Renal pelvis (tissue), 12 donors: ENCODE measurements at places on chromosomes 4 and X. TPM values are rescaled to one million over a fixed set of nuclear protein-coding genes. Genes with fewer than 3 reads are reported as not detected.

DNA sequence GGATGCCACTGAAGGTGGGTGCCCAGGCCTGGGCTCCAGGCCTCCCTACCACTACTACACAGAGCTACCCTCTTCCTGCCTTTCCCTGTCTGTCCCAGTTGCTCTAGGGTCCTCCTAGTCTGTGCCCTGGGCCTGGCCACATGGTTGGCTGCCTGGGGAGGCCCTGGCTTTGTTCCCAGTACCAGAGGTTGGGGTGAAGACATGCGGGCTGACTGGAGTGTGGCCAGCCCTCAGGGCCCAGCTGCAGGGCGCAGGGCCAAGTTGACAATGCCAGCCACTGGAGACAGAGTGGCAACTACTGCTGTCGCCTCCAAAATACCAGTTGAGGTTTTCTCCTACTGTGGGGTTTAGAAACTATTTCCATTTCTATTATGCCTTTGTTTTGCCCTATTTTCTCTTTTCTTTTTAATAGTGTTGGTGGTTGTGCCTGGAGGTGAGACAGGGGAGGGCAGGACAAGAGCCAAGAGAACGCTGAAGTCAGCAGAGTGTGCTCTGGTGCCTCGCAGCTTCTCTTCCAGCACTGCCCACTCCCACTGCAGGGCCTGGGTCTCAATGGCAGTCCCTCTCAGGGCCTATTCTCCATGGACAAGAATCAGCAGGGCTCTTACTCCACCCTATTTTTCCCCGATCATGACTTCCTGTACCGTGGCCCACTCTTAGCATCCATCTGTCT lies 32.2 kb upstream of the XPNPEP2 start:
- no peak for DNase-seq

DNA sequence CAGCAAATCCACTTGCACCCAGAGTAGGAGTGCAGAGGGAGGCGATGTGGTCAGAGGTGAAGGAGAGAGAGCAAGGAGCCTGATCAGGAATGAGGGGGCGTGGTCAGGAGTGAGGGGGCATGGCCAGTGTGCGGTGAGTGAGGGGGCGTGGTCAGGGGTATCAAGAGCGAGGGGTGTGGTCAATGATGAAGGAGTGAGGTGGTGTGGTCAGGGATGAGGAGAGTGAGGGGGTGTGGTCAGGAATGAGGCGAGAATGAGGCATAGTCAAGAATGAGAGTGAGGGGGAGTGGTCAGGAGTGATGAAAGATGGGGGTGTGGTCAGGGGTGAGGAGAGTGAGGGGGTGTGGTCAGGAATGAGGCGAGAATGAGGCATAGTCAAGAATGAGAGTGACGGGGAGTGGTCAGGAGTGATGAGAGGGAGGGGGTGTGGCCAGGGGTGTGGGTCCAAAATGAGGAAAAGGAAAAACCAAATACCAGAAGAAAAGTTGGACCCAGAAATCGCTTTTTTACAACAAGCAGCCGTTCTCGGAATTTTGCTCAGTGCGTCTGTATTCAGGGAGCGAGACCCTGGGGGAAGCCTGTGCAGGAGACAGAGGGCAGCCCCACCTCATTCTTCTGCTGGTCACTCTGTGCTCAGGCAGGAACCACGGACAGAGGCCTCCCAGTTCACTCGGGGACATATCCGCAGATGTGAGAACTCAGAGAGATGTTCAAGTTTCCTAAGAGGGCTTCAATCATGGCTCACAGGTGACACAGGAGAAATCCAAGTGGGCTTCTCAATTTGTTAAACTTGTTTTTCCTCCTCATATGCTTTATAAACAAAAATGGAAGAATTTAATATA lies 47.5 kb downstream of the MAGEA1 start:
- peak; percentile 17 for DNase-seq

- no peak for DNase-seq
Measured at GRCh38 chr4:88630756-88631155, 38.5 kb downstream of the HERC3 start.

- DNase-seq: no peak
Measured at GRCh38 chrX:37644381-37645305, 40.9 kb upstream of the XK start.

DNA sequence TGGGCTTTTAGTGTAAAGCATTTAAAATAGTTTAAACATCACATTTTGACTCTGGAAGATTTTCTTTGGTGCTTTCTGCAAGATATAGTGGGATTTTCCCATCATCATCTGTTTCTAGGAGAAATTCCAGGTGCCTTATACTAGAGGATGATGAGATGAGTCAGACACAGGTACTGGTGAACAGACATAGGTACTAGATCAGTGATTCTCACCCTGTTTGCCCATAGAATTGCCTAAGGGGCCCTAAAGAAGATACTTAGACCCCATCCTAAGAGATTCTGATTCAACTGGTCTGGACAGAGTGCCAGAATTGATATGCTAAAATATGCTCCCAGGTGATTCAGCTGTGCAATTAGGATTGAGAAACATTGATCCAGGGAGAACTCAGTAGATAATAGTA lies 9.7 kb downstream of the TSPAN7 start:
- no peak for DNase-seq

The CYTL1 gene
- 7.3 TPM for polyA plus RNA-seq

DNA sequence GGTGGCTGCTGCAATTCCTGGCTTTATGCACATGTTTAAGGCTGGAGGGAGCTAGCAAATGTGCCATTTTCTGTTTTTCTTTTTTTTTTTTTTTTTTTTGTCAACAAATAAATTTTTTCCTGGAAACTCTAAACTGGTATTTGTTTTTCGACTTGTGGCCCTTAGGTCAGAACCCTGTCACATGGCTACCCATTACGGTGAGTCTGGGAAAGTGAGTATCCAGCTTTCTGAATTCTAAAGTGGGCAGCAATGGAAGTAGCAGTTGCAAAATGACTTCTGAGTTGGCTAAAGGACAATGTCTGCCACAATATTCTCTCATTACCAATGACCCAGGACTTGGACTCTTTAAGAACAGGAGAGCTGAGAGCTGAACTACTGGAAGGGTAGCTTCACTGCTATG lies 225.1 kb upstream of the CENPE start:
- DNase-seq: no peak

The PRRG1 gene
- polyA plus RNA-seq: 23.2 TPM

GRCh38 chrX:1442724-1443367 lies 9.9 kb downstream of the ASMTL start:
- no peak for DNase-seq

GRCh38 chrX:24396236-24396930 lies 35.9 kb downstream of the SUPT20HL1 start:
- DNase-seq: no peak

The NOX1 gene
- polyA plus RNA-seq: 0.71 TPM

DNA sequence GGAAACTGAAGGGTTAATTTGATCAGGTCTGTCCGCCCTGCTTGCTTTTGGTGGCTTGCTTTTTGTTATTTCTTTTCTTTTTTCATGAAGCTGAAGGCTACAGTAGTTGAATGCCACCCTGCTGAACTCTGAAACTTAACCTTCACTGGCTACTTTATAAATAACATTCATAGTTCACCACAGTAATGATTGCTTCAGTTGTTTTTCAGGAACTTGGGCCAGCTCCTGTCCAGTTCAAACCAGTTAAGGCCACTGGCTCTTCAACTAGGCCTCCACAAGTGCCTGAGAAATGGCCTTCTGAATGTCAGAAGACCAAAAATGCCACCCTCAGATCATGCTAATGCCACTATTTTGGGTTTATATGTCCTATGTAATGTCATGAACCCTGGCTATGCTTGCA lies 7.7 kb upstream of the ASB9 start:
- DNase-seq: no peak

- no peak for DNase-seq
Measured at GRCh38 chr4:145099653-145100052, 1.5 kb downstream of the ABCE1 start.

The TLR6 gene
- polyA plus RNA-seq: 0.74 TPM

DNA sequence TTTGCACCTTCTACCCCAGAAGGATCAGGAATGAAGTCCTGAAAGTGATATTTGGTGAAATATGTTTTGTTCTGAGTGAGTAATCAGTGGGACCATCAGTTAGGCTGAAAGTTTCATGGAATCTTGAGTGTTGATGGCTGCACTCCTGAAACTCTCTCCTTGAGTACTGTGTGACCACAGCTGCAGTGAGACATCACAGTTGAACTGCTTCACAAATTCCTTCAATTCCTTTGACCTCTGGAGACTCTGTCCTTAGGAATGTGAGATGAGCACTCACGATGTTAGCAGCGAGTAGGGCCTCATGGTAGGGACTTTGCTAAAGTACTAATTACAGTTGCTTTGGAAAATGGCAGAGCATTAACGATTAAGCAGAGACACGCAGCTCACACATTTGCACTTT lies 142.9 kb upstream of the SLC4A4 start:
- DNase-seq: no peak

GRCh38 chr4:141180991-141181761 lies 39.5 kb upstream of the ZNF330 start:
- DNase-seq: no peak

- no peak for DNase-seq
Measured at GRCh38 chr4:39730072-39730471, 32.1 kb downstream of the UBE2K start.

- DNase-seq: no peak
Measured at GRCh38 chr4:121551881-121552280, 144.9 kb downstream of the ANXA5 start.

The FRMD7 gene
- 1.2 TPM for polyA plus RNA-seq

DNA sequence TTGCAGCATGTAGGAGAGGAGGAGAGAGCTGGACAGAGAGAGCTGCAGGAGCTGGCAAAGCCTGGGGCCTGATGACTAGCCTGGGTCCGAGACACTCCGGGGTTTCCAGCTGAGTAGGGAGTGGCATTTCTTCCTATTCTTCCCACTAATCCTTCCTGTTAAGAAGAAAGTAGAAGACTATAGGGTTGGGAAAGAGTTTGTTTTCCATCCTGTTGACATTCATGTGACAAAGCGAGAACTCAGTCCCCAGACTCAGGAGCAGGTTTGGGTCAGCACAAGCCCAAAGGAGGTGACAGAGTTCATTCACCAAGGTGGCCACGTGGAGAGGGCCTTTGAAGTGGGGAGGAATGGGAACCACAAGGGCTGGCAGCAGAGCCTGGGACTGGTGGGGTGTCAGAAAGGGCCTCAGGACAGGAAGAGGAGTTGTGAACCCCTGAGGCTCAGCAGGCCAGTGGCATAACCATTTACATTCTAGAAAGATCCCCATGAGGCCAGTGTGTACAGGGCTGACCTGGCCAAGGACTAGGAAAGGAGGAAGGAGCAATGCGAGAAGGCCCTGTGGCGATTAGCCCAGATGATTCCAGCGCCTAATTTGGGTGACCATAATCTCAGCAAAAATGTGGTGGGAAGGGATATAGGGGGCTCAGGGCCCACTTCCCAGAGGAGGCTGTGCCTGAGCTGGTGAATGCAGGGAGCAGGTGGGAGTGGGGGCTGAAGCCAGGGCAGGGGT lies 3.3 kb upstream of the HAUS3 start:
- DNase-seq: no peak

DNA sequence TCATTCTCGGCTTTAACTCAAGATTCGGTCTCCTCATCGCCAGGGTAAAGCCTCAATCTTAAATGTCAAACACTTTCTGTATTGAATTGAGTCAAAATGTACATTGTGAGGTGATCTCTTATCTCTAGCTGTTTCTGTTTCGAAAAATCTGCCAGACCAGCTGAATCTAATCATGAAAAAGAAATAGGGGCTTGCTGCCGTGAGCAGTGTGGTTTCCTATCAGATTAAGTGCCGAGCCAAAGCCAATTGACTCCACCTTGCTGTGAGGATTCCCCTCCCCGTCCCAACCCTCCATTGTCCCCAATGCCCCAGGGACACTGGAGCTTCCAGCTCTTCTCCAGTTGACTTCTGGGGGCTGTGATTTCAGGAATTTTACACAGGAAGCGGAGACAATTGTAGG lies 12.5 kb upstream of the CRLF2 start:
- no peak for DNase-seq

GRCh38 chr4:131459430-131460101 lies 1689.5 kb upstream of the PCDH10 start:
- no peak for DNase-seq

- no peak for DNase-seq
Measured at GRCh38 chrX:109728173-109728535, 4.9 kb downstream of the ACSL4 start.

- DNase-seq: no peak
Measured at GRCh38 chr4:7595934-7596461, 161.3 kb upstream of the PSAPL1 start.

The MUC7 gene
- polyA plus RNA-seq: 0.13 TPM

The CXXC4 gene
- polyA plus RNA-seq: 9.4 TPM

GRCh38 chr4:76384052-76384451 lies 36.9 kb downstream of the CCDC158 start:
- DNase-seq: no peak

The DOK7 gene
- 2.8 TPM for polyA plus RNA-seq

The ALPK1 gene
- 10.0 TPM for polyA plus RNA-seq

DNA sequence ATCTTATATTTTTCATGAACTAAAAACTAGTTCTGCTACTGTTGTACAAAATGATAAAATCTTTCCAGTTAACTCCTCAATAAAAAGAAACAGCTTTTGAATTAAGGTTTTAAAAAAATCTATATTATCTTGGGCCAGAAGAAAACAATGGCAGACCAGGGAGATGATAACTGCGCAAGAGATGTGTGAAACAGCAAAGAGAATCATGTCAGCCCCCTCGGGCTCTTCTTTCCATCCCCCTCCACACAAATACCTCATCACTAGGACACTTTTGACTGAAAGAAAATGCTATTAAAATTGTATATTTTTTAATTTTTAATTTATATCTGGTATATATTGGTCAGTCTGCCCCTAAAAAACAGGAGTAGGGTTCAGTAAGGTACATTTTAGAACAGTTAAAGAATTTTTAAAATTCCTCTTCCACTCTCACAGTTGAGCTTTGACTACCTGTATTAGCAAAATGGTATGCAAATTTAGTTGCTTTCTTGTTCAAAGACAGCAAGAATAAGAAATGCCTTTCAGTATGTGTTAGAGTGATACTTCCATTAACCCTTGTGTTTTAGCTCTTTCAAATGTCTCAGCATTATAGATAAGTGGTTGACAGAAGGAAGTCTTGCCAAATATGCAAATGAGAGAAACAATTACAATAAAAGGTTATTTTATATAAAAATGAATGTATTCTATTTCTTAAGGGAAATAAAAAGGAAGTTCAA lies 36.4 kb upstream of the LCORL start:
- no peak for DNase-seq

DNA sequence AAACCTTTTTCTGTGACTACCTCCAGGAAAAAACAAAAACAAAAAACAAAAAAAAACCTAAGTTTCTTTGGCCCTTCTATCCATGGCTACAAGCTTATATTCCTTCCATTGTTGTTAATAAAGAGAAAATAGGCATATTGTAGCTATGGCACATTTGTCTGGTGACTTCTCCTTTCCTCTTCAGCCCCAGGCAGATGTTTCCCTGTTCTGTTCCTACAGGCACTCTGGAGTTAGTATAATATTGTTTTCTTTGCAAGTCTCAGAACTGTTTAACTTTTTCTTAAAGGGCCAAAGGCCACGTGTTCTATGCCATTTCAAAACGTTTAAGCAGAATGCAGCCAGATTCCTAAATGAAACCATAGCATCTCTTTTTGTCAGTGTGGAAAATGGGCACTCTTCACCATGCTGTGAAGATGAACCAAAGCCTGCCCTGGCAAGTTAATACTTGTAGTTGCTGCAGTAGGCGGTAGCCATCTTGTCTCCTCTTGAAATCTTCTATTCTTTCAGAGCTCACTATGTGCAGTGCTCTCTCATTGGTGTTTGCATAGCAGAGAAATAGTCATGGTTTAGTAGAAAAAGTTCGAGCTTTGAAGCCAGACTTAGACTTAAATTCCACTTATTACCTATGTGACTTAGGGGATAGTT lies 44.8 kb upstream of the MTMR1 start:
- DNase-seq: no peak
